CD4-positive, alpha-beta T cell treated with Interleukin-15 for 1 hour (primary cell): ENCODE measurements at places on chromosomes 5 and 9.
A peak's percentile ranks its signal among the peaks of the same experiment; 100 is the strongest.

GRCh38 chr5:124446120-124446519 is 300.3 kb downstream of the ZNF608 start:
- no peak for DNase-seq

GRCh38 chr5:11904265-11904906 is at the start of gene CTNND2:
Gene CTNND2 (minus strand): TSS chr5:11904446. CDS start chr5:11903853, 593 bp downstream.
- no peak for DNase-seq

DNA sequence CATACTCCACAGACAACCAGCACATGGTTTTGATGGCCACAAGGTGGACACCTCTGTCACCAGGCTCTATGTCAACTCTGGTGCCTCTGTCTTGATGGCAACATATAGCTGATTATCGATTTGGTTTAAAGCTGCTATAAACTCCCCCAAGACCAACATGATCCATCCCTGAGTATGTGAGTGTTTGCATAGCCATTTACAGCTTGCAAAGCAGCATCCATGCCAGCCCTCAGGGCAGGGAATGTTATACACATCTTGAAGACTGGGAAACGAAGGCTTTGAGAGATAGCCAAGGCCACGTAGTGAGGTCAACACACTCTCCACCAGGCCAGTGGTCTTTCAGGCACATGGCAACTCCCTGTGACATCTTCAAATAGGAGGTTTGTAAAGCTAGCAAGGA is 40.3 kb upstream of the BRINP1 start:
- no peak for DNase-seq

- peak; percentile 74 for DNase-seq
Measured at GRCh38 chr9:68560071-68560844, 19.6 kb upstream of the TMEM252 start.

- no peak for DNase-seq
Measured at GRCh38 chr9:93261281-93261680, 77.3 kb downstream of the WNK2 start.

GRCh38 chr9:121576281-121577075 is 75.0 kb upstream of the DAB2IP start:
- no peak for DNase-seq

DNA sequence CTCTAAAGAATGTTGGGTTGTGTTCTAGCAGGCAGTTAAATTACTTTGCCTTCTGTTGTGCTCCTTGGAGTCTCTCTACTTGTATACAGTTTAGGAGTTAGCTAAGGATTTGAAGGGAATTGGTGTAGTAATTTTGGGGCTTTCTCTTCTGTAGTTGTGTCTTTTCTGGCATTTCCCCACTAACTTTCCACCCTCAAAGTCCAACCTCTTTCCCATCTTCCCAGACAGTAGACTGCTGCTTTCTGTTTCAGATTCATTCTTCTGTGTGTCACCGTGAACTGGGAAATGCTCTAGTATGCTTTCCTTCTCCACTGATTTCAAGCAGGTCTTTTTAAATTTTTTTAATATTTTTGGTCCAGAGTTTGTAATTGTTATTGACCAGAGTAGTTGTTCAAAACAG is 4.5 kb upstream of the ANGPTL2 start:
- no peak for DNase-seq

- DNase-seq, result no peak
Measured at GRCh38 chr9:114096866-114097612, 2.1 kb downstream of the KIF12 start.

- DNase-seq, result no peak
Measured at GRCh38 chr9:86921151-86921923, 26.0 kb downstream of the GAS1 start.

DNA sequence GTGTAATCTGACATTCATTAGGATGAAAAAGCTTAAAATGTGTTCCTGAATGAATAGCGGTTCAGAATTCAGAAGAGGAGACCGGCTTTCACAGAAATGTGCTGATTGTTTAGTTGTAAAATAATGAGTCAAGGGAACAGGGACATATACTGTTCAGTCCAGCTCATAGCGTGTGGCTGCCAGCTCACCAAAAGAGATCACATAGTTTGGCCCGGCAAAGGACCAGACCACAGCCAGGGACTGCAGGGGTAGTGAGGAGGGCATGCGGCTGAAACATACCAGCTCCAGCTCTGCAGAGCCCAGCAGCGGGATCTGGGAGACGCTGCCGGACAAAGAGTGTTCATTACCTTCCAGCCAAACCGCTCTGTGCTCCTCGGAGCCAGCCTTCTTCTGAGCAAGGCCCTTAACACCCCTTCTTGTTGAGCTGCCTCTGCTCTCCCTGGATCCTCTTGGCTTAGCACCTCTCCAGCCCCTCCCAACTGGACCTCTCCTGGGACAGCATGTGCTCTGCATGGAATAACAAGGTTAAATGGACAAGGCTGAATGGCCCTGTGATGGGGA is 116.8 kb upstream of the CNTLN start:
- no peak for DNase-seq

GRCh38 chr5:68762201-68762600 is 331.6 kb upstream of the SLC30A5 start:
- no peak for DNase-seq

DNA sequence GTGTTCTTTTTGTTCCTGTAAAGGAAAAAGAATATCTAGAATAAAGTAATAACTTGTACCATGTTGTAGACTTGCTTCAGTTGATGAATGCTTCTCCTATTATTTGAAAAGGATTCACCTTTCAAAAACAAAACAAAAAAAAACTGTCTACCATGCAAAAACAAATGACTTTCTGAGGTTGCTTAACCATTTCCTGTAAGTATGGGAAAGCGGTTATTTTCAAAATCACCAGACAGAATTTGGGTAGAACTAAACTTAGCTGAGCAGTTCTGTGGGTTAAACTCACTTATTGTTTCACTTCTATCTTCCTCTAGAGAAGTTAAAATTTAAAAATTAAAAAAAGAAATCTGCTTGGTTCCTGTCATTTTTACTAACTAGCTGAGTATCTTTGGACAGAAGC is 25.2 kb downstream of the LNPEP start:
- no peak for DNase-seq

DNA sequence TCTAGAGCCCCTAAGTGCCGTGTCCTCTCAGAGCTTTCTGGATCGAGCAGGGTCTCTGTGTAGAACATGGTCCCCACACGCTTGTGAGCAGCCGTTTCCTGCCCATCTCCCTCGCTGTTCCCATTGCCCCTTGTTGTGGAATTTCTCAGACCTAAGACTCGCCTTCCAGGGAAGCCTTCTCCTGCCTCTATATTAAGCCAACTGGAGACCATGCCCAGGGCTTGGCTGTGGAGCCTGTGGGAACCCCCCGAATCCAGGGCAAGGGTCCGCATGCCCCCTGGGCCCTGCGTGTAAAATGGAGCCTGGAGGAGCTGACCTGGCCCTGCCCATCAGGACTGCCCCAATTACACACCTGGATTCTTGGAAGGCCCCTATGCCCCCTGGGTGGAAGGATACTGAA is 14.5 kb upstream of the SPATA31E1 start:
- DNase-seq, result no peak

DNA sequence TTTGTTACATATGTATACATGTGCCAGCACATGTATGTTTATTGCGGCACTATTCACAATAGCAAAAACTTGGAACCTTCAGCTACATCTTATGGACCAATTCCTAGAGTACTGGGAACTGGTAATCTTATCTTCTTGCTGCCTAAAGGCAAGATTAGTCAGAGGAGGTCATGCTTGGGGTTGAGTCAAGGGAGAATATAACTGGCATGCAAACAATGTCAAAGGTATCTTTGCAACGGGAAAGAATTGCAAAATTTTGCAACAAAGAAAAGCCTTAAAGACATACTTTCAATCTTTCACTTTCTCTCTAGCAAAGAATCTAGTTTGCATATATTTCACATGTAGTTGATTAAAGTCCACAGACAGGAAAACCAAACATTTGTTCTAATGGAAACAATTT is 145.2 kb downstream of the EDIL3 start:
- DNase-seq, result no peak

GRCh38 chr5:143200781-143201398 is 202.6 kb downstream of the NR3C1 start:
- DNase-seq, result no peak

DNA sequence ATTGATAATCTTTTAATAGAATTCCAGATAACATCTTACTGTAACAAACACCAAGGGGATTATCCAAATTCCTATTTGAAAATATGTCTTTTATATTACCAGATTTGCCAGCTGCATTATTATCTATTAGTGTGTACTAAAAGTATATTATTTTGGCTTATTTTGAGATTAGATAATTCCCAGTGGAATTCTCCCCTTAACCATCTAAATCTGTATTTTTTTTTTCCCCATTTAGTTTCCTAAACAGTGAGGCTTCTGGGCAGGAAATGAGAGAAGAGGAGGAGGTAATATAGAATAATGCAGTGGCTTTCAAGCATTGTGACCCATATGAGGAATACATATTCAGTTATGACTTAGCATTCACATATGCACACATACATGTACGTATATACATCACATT is 53.5 kb upstream of the ABL1 start:
- no peak for DNase-seq

- DNase-seq, result no peak
Measured at GRCh38 chr5:160188141-160189015, 40.9 kb upstream of the FABP6 start.

- DNase-seq, result no peak
Measured at GRCh38 chr9:38082446-38083287, 13.6 kb upstream of the SHB start.

- no peak for DNase-seq
Measured at GRCh38 chr9:37198039-37198729, 77.8 kb downstream of the ZCCHC7 start.

DNA sequence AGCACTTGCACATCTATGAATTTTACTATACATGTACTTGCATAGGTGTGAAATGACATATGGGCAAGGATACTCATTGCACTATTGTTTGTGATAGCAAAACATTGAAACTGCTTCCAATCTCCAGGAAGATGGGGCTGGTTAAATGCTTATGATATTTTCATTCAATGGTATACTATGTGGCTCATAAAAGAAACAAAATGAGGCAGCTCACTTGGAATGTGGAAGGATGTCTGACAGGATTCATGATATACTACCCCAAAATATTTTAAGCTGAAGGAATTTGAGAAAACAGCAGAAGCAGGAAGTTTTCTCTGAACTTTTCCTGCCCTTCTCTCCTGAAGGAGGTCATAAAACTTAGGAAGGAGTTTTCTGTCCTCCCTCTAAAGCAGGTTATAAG is 99.6 kb upstream of the CAST start:
- no peak for DNase-seq

DNA sequence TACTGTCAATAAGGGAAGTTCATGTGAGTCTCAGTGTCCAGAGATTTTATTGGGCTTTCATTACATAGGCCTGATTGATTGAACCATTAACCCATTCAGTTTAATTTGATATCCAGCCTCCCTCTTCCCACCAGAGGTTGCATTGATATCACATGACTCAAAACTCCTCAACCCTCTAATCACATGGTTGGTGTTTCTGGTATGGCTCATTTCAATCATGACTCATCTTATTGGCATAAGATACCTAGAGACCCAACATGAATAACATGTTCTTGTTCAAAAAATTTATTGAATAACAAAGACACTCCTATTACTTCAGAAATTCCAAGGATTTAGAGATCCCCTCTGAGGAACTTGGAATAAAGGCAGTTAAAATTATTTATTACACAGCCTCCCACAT is 982.2 kb downstream of the TLE1 start:
- DNase-seq, result no peak

DNA sequence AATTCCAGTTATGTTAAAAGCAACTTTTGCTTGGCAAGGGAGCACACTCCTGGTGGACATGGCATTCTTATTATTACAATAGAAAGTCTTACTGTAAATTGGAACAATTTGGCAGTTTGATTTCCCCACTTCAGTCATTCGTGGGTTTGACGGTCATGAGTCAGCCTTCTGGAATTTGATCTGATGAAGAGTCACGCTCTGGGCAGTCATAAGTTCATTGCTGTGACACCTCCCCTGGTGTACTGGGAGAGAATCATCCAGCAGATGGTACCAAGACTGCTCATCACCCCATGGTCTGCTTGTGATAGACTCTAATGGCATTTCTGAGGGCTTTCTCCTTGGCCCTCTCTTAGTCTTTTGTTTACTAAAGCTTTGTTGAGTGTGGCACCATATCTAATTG is 53.8 kb downstream of the GLRA1 start:
- no peak for DNase-seq

DNA sequence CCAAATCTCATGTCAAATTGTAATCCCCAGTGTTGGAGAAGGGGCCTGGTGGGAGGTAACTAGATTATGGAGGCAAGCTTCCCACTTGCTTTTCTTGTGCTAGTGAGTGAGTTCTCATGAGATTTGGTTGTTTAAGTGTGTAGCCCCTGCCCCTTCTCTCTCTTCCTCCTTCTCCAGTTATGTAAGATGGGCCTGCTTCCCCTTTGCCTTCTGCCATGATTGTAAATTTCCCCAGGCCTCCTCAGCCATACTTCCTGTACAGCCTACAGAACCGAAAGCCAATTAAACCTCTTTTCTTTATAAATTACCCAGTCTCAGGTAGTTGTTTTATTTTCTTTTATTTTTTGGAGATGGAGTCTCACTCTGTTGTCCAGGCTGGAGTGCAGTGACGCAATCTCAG is 18.2 kb upstream of the TXNDC8 start:
- no peak for DNase-seq

DNA sequence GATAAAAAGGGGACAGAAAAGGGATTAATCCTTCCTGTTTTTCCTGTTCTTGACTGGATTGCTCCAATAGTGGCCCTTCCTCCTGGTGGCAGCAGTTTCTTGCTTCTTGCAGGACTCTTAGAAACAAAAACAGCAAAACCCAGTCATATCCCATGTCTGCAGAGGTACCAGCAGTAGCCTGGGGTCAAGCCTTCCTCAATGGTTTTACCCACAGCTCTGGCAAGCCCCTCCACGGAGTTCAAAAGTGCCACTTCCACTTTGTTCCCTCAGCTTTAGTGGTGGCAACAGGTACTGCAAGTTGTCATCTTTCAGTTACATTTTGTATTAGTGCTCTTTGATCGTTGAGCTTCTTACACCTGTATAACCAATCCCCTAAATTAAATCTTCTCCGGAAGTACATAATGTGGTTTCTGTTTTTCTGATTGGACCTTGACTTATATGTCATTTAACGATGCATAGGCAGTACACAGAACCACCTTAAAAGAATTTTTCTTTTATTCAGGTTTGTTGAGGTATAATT is 8.7 kb upstream of the RANBP6 start:
- no peak for DNase-seq

DNA sequence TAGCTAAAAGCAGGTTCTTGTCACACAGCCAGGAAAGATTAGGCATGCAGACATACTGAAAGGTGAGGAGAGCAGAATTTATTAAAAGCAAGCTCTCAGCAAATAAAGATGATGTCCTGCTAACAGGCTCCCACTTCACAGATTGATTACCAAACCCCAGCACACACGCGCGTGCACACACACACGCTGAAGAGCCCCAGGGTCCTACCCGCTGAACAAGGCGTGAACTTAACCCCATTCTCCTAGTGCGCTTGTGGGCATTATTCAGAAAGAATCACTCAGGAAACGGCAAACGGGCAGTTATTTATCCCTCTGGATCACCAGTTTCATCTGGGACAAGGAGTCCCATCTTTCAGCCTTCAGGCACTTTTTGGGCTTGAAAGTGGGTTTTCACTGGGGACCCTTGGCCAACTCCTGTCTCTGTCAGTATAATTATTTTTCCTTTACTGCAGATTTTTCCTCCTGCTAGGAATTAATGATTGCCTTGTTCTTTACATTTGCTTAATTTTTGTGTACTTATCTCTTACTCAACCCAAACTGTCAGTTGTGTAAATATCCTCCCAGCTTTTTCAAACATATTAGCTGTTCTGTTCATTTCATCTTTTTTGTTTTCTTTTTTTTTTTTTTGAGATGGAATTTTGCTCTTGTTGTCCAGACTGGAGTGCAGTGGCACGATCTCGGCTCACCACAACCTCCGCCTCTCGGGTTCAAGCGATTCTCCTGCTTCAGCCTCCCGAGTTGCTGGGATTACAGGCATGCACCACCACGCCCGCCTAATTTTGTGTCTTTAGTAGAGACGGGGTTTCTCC is 92.6 kb downstream of the RIC1 start:
- DNase-seq, result no peak
